ENCODE measurements at places on chromosomes 3 and 15. TPM values are rescaled to one million over a fixed set of nuclear protein-coding genes. Genes with fewer than 3 reads are reported as not detected.

DNA sequence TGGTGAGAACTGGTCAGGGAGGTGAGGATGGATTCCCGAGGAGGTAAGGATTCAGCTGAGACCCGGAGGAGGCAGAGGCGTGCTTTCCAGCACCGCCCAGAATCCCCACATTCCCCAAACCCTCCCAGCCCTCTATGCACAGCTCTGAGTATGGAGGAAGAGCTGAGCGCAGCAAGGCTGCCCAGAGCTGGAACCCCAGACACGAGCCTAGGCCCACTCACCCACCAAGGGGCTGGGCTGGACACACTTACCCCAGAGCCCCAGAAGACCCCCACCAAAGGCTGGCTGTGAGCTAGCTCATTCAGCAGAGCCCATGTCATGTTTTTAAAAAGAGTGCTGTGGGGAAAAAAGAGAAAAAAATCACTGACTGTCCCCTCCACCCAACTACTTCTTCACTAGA, 271.5 kb downstream of the XXYLT1 start:
- no peak for DNase-seq
- no peaks in the 10 kb centered on the region for H3K27me3 ChIP-seq
- H3K27ac ChIP-seq: no peak overlapping the region
- H3K36me3 ChIP-seq: no peaks in the 10 kb centered on the region

DNA sequence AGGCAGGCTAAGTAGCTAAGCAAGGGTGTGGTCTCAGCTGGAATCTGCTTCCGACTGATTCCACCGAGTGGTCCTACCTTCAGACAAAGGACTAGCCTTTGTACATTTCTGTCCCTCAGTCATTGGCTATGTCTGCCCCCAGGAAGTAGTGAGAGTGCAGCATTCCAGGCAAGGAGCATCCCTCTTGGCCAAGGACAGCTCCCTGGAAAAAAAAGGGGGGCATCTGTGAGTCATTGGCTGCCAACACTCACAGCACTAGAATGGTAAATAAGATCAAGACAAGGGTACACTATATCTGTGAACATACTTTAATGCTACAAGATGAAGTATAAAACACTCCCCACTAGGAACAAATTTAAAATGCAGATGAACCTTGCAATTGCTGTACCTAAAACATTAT, 66.8 kb downstream of the STAC start:
- H3K4me3 ChIP-seq: no peak overlapping the region
- no peaks in the 10 kb centered on the region for H3K36me3 ChIP-seq
- no peaks in the 10 kb centered on the region for H3K4me1 ChIP-seq
- no peaks in the 10 kb centered on the region for H3K27me3 ChIP-seq

DNA sequence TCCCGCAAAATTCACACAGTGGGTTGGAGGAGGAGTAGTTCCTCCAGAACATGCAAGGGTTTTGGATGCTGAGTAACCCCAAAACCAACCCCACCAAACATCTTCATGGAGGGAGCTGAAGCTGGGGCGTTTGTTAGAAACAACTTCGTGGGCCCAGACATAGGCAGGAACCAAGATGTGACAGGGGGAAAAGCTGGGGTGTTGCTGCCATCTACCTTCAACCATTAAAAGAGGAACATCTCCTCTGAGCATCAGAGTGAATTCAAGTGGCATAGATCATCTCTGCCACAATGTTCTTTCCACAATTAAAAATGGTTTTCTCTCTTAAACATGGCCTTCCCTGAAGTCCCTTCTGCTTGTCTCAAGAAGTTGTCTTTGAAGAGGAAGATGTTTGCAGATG, 20.5 kb downstream of the SIDT1 start:
- no peak overlapping the region for H3K4me3 ChIP-seq
- H3K27me3 ChIP-seq: no peaks in the 10 kb centered on the region
- no peak for DNase-seq
- peaks cover 63% of the 10 kb centered on the region for H3K4me1 ChIP-seq
- H3K36me3 ChIP-seq: no peaks in the 10 kb centered on the region
- H3K27ac ChIP-seq: no peak overlapping the region

DNA sequence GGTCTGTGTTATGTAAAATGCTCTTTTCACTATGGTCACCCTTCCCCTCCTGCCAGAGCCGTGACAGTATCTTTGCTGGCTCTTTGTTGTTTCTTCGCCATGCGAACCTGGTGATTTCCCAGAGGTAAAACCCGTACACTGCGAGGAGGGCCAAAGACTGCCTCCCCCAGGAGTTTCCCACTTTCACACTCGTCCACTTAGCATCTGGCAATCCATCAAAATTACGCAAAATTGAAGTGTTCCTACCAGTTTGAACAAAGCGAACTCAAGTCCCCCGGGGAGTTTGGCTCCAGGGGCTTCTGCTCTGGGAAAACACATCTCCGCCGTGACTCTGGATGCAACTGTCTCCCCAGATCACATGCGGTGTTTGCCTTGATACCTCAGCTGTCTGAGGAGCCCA, 239.9 kb downstream of the FAM43A start:
- H3K4me1 ChIP-seq: peaks cover 4% of the 10 kb centered on the region
- DNase-seq: no peak
- H3K4me3 ChIP-seq: no peak overlapping the region
- no peak overlapping the region for H3K27ac ChIP-seq
- H3K36me3 ChIP-seq: no peaks in the 10 kb centered on the region

DNA sequence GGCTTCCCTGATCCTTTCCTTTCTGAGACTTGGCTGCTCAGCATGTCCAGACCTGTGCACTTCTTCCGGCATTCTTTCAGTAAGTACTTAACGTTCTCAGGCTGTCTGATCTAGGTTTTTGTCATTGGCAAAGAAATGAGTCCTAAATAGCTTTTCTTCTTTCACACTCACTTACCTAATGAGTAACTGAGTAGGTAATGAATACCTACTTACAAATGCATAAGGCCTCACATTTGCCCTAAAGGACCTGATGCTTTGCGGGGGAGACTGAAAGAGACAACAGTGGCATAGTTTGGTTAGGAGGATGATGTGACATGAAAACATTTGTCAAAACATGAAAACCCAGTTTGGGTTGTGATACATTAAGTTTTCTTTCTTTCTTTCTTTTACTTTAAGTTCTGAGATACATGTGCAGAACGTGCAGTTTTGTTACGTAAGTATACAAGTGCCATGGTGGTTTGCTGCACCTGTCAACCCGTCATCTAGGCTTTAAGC, 516.7 kb upstream of the CFAP20DC start:
- H3K27ac ChIP-seq: no peak overlapping the region
- DNase-seq: no peak
- peaks cover 2% of the 10 kb centered on the region for H3K27me3 ChIP-seq

GRCh38 chr3:126394179-126394976, at the start of gene CFAP100:
Gene CFAP100 (plus strand): TSS chr3:126394909. CDS start chr3:126396001, 1,092 bp downstream.
- DNase-seq: no peak
- H3K4me1 ChIP-seq: peaks cover 5% of the 10 kb centered on the region
- no peak within 1 kb of the TSS for H3K4me3 ChIP-seq
- no peak within 1 kb of the TSS for H3K27ac ChIP-seq
- H3K36me3 ChIP-seq: no peaks in the 10 kb centered on the region

DNA sequence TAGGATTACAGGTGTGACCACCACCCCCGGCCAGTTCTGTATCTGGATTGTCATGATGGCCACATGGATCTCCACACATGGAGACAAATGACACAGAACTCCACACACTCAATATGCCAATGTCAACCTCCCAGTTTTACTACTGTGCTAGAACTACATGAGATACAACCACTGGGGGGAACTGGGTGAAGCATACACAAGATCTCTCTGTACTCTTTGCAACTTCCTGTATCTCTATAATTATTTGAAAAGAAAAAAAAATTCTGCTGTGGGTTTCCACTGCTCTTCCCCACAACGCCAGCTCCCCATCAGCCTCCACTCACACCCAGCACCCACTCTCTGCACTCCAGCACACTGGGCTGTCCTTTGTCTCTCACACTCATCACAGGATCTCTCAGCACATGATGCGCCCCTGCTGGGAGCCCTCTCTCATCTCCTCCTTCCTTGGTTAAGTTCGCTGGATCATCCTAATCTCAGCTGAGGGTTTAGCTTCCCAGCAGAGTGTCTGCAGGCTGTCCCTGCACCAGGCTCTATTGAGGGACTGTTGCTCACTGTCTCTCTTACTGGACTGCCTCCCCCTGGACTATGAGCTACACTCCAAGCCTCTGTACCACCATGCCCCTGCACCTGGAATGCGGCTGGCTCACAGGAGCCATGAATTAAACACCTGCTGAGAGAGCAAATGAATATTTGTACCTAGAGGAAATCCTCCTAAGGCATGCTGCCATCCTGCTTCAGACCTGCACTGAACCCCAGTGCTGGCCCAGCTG, 10.7 kb upstream of the RAB43 start:
- H3K36me3 ChIP-seq: peaks cover 19% of the 10 kb centered on the region
- H3K4me3 ChIP-seq: no peak overlapping the region
- no peaks in the 10 kb centered on the region for H3K4me1 ChIP-seq
- no peaks in the 10 kb centered on the region for H3K27me3 ChIP-seq
- no peak for DNase-seq
- no peak overlapping the region for H3K27ac ChIP-seq

DNA sequence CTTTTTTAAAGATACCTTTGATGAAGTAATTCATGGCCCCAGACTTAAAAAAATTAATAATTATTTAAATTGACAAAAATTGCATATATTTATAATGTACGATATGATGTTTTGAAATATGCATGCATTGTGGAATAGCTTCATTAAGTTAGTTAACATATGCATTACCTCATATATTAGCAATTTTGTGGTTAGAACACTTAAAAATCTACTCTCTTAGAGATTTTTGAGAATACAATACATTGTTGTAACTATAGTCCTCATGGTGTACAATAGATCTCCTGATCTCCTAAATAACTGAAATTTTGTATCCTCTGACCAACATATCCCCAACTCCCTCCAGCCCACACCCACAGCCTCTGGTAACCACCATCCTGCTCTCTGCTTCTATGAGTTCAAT, 104.1 kb downstream of the PEX5L start:
- no peak overlapping the region for H3K27ac ChIP-seq
- no peaks in the 10 kb centered on the region for H3K36me3 ChIP-seq
- H3K4me3 ChIP-seq: no peak overlapping the region
- no peaks in the 10 kb centered on the region for H3K4me1 ChIP-seq

DNA sequence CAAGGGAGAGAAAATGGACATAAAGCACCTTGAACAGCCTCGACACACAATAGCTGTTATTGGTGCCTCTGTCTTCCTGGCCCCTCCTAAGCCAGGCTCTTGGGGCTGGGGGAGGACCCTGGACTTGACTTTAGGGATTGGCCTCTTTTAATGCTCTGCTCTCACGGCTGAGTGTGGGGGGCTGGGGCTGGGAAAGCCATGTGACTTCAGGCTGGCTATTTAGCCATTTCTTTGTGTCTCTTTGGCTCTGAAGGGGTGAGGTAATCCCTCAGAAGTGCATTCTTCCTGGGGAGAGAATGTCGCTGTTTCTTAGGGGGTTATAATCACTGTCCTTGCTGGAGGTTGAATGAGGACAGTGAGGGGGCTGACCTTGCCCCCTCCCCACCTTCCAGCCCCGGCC, 26.2 kb downstream of the MAGEF1 start:
- H3K36me3 ChIP-seq: no peaks in the 10 kb centered on the region
- no peak for DNase-seq
- H3K4me3 ChIP-seq: no peak overlapping the region
- H3K4me1 ChIP-seq: peaks cover 18% of the 10 kb centered on the region
- H3K27me3 ChIP-seq: peaks cover 4% of the 10 kb centered on the region

- H3K4me1 ChIP-seq: no peaks in the 10 kb centered on the region
- no peak overlapping the region for H3K27ac ChIP-seq
- no peaks in the 10 kb centered on the region for H3K36me3 ChIP-seq
- H3K27me3 ChIP-seq: no peaks in the 10 kb centered on the region
- H3K4me3 ChIP-seq: no peak overlapping the region
- no peak for DNase-seq
Observed at GRCh38 chr3:146342989-146343388, 92.1 kb upstream of the PLSCR4 start.

GRCh38 chr3:123527046-123527445, 57.8 kb downstream of the HACD2 start:
- peaks cover 44% of the 10 kb centered on the region for H3K4me1 ChIP-seq
- H3K4me3 ChIP-seq: no peak overlapping the region
- H3K27me3 ChIP-seq: no peaks in the 10 kb centered on the region
- peaks cover 55% of the 10 kb centered on the region for H3K36me3 ChIP-seq
- no peak for DNase-seq
- H3K27ac ChIP-seq: no peak overlapping the region

- H3K27me3 ChIP-seq: no peaks in the 10 kb centered on the region
- no peak for DNase-seq
- H3K27ac ChIP-seq: no peak overlapping the region
- H3K4me3 ChIP-seq: no peak overlapping the region
- no peaks in the 10 kb centered on the region for H3K36me3 ChIP-seq
- H3K4me1 ChIP-seq: no peaks in the 10 kb centered on the region
Observed at GRCh38 chr15:91769894-91770293, 83.6 kb upstream of the SLCO3A1 start.

DNA sequence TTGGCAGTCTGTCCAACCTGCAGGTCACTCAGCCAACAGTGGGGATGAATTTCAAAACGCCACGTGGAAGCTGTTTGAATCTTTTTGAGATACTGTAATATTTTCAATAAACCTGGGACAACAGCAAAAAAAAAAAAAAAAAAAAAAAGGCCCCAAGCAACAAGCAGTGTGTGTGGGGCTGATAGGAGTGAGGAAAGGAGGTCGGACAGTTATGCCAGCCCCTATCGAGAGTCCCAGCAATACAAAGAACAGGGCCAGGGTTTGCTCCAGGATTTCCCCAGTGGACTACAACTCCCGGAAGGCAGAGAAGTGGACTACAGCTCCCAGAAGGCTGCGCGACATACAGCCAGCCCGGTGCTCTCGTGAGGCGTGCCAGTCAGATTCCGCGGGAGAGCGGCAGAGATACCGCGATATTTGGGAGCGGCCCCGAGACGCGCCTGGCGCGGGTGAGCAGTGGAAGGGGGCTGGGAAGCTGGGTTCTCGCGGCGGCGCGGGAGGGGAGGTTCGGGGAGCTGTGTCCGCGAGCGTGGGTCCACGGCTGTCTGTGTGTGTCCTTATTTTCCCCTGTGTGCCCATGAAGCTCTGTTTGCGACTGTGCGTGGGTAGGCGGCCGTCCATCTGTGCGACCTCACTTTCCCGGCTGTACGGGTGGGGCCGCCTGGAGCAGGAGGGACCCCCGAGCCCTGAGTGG, at the start of gene PPCDC:
TSS of gene PPCDC (plus strand) at position 410 of the 691 bp plus-strand sequence. CDS start 4,729 bp downstream, outside the sequence.
- peak within 1 kb of the TSS; percentile 87 for H3K4me3 ChIP-seq
- peaks cover 25% of the 10 kb centered on the region for H3K4me1 ChIP-seq
- H3K36me3 ChIP-seq: peaks cover 5% of the 10 kb centered on the region
- no peaks in the 10 kb centered on the region for H3K27me3 ChIP-seq
- peak within 1 kb of the TSS; percentile 80 for H3K27ac ChIP-seq
- peak; percentile 94 for DNase-seq

DNA sequence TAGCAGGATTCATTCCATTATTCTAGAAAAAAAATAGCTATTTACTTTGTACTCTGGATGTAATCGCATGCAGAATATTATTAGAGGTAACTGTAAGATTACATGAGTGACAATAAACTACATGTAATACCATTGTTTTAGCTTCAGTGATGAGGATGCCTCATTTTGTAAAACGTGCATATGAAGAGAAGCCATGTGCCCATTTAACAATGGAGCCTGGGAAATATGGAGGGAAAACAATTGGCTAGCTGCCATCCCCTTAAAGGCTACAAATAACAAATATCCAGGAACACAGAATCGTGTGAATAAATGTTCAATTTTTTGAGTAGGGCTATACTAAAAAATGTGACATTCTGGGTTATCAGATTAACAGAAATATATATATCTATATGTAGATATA, 151.1 kb downstream of the SAMMSON start:
- no peak for DNase-seq
- H3K27ac ChIP-seq: no peak overlapping the region
- H3K4me3 ChIP-seq: no peak overlapping the region
- no peaks in the 10 kb centered on the region for H3K27me3 ChIP-seq

Gene OCA2
- not detected for total RNA-seq

Gene SPATA12
- total RNA-seq: not detected

Gene GOLGA8J
- total RNA-seq: not detected

Gene CACNA2D3
- not detected for total RNA-seq

Gene PLSCR2
- total RNA-seq: not detected

Gene PARP9
- total RNA-seq: 10.6 TPM

Gene QRICH1
- 52.6 TPM for total RNA-seq

Measured in HepG2 (cell line).